Skin of body (tissue), 3 donors: ENCODE measurements at places on chromosomes 5 and 9. TPM values are rescaled to one million over a fixed set of nuclear protein-coding genes. Genes with fewer than 3 reads are reported as not detected.

DNA sequence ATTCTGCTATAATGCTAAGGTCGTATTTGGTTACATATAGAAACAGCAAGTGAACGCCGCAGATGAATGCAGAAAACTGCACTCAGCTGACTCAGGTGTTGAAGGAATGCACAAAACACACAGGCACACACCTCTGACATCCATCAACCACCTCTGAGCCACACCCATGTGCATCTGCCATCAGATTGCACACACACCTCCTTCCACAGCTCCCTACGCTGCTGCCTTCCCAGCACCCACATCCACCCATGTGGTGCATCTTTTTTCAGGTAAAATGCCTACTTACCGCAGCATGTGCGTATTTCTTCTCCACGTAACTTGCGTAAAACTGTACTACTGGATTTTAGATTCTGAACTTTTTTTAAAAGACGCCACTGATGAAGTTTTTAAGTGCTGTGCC is 7.1 kb downstream of the STK10 start:
- DNase-seq, result no peak

DNA sequence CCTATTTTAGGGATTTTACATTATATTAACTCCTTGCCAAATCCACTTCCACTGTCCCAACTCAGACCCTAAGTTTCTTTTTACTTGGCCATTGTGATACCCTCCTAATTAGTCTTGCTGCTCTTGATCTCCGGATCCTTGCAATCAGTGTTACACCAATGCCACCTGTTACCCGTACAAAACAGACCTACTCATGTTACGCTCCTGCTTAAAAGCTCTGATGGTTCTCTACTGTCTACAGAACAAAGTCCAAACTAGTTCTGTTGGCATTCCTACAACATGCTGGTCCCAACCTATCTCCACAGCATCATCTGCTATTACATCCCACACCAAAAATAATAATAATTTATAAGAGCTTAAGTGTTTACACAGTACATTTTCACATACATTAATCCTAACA is 9.8 kb downstream of the ECPAS start:
- no peak for DNase-seq

DNA sequence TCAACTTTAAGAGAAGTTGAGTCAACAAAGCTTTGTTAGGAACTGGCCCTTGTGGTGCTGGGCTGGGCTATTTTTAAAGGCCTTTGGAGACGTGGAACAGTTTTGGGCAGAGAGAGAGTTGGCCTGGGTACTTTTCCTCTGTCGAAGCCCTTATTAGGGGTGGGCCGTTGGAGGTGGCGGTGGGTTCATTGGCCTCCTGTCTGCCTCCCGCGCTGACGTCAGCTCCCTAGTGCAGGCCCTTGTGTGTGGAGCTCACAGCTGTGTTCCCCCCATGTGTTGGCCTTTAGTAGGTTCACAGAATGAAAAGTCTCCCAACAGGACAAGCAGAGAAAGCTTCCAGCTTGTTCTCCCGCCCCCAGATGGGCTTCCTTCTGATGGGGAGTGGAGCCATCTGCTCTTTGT is 2.7 kb downstream of the NCS1 start:
- no peak for DNase-seq

DNA sequence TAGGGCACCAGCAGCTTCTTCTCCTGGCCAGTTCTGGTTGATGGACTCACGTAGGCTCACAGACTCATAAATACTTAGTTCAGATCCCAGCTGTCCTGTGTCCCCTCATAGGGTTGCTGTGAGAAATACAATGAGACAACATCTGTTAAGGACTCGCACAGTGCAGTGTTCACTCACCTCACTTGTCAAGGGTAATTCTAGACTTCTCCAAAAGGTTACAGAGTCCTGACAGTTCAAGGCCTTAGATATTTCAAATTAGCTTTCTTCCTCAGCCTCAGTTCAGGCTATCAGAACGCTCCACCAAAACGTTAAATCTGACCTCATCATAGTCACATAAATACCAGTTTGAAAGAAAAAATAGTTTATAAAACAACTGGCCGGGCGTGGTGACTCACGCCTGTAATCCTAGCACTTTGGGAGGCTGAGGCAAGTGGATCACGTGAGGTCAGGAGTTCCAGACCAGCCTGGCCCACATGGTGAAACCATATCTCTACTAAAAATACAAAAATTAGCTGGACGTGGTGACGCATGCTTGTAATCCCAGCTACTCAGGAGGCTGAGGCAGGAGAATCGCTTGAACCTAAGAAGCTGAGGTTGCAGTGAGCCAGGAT is 106.3 kb downstream of the UGCG start:
- no peak for DNase-seq

- no peak for DNase-seq
These were observed 39.3 kb downstream of the NUDT12 start for GRCh38 chr5:103523319-103523718.

DNA sequence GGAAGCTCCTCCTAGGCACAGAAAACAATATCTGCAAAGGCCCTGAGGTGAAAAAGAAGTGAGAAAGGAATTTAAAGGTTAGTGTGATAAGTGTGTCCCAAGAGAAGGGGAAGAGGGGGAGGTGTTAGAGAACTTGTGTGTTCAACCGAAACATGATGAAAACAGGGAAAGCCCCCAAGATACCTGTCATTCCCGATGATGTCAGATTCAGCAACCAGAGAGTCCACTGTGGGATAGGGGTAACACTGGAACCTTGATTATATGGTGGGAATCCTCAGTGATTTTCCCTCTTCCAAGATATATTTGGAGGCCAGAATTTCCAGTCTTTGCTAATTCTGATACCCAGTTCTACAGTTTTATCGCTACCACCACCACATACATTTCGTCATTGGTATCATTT is 15.5 kb upstream of the BNC2 start:
- no peak for DNase-seq

- no peak for DNase-seq
These were observed 81.3 kb downstream of the SMARCA2 start for GRCh38 chr9:2096376-2096970.

DNA sequence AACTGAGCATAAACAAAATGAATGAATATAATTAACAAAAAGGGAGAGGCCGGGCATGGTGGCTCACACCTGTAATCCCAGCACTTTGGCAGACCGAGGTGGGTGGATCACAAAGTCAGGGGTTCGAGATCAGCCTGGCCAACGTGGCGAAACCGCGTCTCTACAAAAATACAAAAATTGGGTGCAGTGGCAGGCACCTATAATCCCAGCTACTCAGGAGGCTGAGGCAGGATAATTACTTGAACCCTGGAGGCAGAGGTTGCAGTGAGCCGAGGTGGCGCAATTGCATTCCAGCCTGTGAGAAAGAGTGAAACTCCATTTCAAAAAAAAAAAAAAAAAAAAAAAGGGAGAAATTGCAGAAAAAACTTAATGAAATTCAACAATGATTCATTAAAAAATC is 839.3 kb upstream of the CTNND2 start:
- DNase-seq, result no peak

DNA sequence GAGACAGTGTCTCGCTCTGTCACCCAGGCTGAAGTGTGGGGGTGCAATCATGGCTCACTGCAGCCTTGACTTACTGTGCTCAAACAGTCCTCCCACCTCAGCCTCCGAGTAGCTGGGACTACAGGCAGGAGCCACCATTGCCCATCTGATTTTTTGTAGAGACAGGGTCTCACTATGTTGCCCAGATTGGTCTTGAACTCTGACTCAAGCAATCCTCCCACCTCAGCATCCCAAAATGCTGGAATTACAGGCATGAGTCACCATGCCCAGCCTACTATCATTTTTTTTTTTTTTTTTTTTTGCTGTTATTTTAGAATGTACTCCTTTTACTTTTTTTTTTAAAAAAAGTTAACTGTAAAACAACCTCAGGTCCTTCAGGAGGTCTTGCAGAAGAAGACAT is 449.0 kb downstream of the CCDC171 start:
- no peak for DNase-seq

GRCh38 chr5:82320966-82321365 is 42.8 kb upstream of the RPS23 start:
- no peak for DNase-seq

GRCh38 chr5:177429248-177430040 is 3.0 kb downstream of the GRK6 start:
- no peak for DNase-seq

DNA sequence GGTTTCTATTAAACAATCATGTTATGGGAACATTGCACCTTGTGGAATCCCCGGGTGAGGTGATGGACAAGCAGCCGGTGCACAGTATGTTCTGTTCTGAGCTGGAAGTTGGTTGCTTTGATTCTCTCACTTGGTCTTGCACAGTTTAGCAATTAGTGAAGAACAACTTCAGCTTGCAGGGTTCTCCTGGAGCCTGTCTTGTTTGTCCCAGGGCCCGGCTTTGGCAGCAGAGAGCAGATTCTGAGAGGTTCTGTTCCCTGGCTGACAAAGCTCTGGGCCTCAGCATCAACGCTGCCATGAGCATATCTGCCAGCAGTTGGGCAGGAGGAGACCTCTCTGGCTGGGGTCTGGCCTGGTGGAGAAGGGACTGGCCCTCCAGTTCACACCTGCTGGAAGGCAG is 16.9 kb downstream of the GADD45G start:
- DNase-seq, result no peak

GRCh38 chr9:100170556-100170955 is 71.5 kb downstream of the INVS start:
- DNase-seq, result no peak

GRCh38 chr9:18499980-18500379 is 26.0 kb downstream of the ADAMTSL1 start:
- no peak for DNase-seq

DNA sequence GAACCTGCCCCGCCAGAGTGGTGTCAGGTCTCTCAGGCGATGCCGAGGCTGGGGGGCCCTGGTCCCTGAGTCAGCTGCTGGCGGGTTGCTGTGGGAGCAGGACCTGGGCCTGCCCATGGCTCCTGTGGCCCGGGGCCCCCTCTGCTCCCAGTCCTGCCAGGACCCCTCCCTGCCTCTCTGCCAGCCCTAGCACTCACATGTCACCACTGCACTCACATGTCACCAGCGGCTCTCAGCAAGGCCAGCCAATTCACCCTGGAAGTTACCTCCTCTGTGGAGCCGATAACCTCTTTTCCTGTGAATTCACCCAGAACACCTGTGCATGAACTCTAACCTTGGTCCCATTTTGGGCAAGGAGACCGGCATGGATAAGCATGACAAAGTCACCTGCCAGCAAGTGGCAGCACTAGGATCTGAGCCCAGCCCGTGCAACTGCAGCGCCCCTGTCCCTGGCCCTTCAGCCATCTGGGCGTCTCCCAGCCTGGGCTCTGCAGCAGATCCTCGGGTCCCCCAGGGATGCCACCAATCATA is 170.2 kb downstream of the GAPVD1 start:
- DNase-seq, result no peak

GRCh38 chr9:7148243-7148765 is 390.5 kb downstream of the KDM4C start:
- DNase-seq, result no peak

DNA sequence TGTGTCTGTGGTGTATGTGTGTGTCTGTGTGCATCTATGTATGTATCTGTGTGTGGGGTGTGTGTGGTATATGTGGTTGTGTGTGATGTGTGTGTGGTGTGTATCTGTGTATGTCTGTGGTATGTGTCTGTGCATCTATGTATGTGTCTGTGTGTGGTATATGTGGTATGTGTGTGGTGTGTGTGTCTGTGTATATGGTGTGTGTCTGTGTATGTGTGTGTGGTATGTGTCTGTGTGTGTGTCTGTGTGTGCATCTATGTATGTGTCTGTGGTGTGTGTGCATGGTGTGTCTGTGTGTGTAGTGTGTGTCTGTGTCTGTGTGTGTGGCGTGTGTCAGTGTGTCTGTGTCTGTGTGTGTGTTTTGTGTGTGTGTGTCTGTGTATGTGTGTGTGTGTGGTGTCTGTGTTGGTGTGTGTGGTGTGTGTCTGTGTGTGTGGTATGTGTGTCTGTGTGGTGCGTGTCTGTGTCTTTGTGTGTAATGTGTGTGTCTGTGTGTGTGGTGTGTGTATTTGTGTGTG is 121.9 kb upstream of the MVB12B start:
- no peak for DNase-seq

DNA sequence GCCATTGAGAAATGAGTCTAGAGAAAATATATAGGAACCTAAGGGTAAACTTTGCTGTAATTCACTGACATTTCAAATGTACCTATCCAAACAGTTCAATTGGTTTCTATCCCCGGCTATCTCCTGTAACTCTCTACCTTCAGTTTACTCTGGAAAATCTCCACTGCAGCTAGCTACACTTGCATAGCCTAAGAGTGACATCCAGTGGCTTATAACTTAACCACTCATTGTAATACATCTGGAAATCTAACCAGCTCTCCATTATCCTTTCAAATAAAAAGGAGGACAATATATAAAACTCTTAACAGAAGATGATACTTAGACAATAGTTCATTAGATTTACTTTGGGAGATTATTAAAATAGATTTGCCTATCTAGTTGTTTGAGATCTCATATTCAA is 35.3 kb upstream of the SPDL1 start:
- peak; percentile 26 for DNase-seq

DNA sequence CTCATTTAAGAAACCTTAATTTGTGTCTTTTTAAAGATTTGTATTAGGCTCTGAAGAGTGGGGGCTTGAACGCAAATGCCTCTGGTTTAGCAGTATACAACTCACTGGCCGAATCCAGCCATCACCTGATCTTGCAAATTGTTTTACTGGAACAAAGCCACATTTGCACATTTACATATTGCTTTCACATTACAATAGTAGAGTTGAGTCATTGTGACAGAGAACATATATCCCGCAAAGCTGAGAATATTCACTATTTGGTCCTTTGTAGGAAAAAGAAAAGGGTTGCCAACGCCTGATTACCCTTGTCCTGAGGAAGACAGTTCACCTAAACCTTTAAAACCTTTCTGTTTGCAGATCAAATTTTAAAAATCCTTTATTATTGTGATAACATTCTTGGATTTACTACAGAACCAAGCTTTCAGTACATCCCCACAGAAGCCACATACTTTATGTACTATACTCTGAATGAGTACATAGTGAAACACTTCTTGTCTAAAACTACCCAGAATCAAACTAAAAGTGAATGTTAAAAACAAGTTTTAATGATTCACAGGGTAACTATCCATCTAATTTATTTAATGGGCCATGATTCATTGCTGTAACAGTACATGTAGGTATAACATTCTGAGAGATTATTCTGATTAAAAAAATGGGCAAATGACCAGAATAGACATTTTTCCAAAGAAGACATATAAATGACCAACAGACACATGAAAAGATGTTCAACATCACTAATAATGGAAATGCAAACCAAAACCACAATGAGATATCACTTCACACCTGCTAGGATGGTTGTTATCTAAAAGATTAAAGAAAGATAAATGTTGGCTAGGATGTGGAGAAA is 161.0 kb downstream of the SLC25A46 start:
- DNase-seq, result no peak

- DNase-seq, result no peak
These were observed 98.5 kb downstream of the ZCCHC7 start for GRCh38 chr9:37218800-37219425.

- DNase-seq, result peak; percentile 26
These were observed 508 bp downstream of the MOCS2 start for GRCh38 chr5:53109056-53109442.

Gene AGXT2
- not detected for total RNA-seq

Gene GAPT
- 1.2 TPM for total RNA-seq

Gene GHR
- 25.4 TPM for total RNA-seq

Gene NINJ1
- 19.6 TPM for total RNA-seq

Gene CNTLN
- total RNA-seq, result 18.6 TPM

Gene NCS1
- total RNA-seq, result 7.6 TPM
